ENCODE measurements at places on chromosomes 3 and 15. TPM values are rescaled to one million over a fixed set of nuclear protein-coding genes. Genes with fewer than 3 reads are reported as not detected.

The ACKR2 gene
- total RNA-seq, result 22.7 TPM

The CDHR4 gene
- total RNA-seq, result not detected

The PRR20G gene
- total RNA-seq, result not detected

The ACKR4 gene
- 4.5 TPM for total RNA-seq

The SLC28A1 gene
- total RNA-seq, result not detected

The CLDN18 gene
- not detected for total RNA-seq

The ROPN1 gene
- total RNA-seq, result not detected

Data from subcutaneous adipose tissue (tissue), 4 donors.